Vagina (tissue), 2 donors: ENCODE measurements at places on chromosomes 4 and X.

DNA sequence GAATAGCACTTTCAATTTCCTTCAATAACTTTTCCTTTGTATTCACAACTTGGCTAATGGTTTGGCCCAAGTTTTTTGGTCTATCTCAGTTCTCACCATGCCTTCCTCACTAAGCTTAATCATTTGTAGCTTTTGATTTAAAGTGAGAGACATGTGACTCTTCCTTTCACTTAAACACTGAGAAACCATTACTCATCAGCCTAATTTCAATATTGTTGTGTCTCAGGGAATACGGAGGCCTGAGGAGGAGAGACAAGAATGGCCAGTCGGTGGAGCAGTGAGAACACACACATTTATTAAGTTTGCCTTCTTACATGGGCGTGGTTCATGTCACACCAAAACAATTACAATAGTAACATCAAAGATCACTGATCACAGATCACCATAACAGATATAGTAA, 56.7 kb downstream of the TSPAN5 start:
- no peak for DNase-seq

GRCh38 chrX:6941041-6941440, 206.5 kb upstream of the STS start:
- DNase-seq: no peak

- no peak for DNase-seq
These were observed 9.3 kb downstream of the NKX1-1 start for GRCh38 chr4:1396806-1397455.

- DNase-seq: no peak
These were observed 223.4 kb downstream of the BCOR start for GRCh38 chrX:39874202-39874816.

- DNase-seq: no peak
These were observed 98.7 kb upstream of the KIT start for GRCh38 chr4:54558889-54559677.

- no peak for DNase-seq
These were observed 119.8 kb downstream of the NEK1 start for GRCh38 chr4:169492436-169493163.

GRCh38 chrX:129316461-129316860, 206.8 kb downstream of the SMARCA1 start:
- no peak for DNase-seq

- DNase-seq: no peak
These were observed 578 bp downstream of the APOOL start for GRCh38 chrX:85004255-85004654.

DNA sequence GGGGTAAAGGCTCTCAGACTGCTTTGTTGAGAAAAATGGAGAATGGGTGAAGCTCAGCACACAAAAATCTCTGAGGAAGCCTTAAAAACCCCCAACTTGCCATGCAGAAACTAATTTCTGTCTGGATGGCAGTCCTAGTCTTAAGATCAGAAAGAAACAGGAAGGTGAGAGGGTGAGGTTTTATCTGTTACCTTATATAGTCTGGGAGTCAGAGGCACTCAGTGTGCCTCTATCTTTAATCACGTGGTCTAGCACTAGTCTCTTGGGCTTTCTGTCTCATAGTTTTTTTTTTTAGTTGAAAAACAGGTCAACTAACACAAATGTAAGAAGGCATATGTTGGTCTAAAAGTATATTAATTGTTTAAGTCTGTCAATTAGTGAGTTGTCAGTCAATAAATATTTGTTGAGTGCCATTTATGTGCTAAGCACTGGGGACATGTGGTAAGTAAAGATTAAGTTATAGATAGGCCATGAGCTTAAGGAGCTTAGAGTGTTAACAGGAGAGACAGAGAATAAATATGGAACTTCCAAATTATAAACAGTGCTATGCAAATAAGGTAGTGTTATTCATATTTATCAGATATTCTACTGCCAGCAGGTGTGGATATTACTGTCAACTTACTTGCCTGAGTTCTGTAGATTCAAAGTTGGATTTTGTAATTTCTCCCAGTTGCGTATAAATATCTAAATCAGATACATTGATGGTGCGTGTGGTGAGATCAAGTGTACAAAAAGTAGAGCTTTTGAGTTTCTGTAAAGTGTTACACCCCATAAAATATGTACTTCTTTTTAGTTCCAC, 7.0 kb downstream of the CYBB start:
- DNase-seq: no peak

- no peak for DNase-seq
These were observed 930.3 kb downstream of the STIM2 start for GRCh38 chr4:27790911-27791310.

GRCh38 chr4:88489100-88489761, 32.3 kb downstream of the HERC5 start:
- DNase-seq: no peak

GRCh38 chrX:154648931-154649330, 4.4 kb downstream of the CTAG2 start:
- DNase-seq: no peak

DNA sequence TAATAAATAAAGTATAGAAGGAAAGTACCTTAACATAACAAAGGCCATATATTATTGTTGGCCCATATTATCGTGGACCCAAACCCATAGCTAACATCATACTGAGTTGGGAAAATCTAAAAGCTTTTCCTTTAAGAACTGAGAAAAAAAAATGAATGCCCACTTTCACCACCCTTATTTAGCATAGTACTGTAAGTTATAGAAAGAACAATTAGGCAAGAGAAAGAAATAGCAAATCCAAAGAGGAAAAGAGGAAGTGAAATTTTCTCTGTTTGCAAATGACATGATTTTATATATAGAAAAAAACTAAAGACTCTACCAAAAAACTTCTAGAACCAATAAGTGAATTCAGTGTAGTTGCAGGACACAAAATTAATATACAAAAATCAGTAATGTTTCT, 1854.6 kb downstream of the PCDH7 start:
- no peak for DNase-seq

- no peak for DNase-seq
These were observed 20.4 kb downstream of the TENM3 start for GRCh38 chr4:182263562-182263961.

DNA sequence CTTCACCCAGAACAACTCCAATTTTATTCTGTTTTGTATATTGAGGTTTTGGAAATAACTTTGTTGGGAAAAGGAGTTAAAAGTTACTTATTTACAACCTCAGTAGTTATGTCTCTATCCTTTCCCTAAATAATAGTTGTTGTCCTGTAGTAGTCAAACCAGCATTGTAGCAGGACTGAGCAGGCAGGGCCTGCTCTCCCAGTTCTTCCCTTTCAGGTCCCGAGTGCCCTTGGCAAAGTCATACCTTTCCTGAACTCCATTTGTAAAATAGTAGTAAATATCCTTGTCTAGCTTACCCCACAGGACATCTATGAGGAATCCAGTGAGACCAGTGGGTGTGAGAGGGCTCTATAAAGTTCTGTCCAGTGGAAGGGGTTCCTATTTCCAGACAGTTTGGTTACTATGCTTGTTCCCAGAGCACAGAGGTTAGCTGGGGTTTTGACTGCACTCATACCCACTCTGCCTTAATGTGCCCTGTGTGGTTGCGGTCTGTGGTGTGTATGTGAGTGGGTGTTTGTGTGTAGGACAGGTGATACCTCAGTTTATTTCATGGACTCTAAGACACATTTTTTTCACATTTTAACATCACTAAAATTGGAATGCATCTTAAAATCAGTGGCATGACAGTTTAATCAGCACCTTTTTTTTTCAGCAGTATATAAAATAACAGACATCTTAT, 136.3 kb downstream of the AMMECR1 start:
- no peak for DNase-seq

DNA sequence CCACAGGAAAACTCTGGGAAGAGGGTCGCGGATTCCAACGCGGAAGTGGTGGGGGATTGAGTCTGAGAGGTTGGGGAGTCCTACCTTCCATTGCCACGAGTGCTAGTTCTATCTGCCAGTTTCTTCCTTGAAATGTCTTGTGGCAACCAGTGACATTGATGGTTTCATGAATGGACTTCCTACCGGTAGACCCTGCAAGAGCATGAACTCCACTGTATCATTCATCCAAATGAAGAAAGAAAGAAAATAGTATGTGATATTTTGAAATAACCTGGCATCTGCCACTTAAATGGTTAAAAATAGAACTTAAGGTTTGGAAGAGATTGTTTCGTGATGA, 1.1 kb upstream of the SLC10A7 start:
- DNase-seq: no peak

DNA sequence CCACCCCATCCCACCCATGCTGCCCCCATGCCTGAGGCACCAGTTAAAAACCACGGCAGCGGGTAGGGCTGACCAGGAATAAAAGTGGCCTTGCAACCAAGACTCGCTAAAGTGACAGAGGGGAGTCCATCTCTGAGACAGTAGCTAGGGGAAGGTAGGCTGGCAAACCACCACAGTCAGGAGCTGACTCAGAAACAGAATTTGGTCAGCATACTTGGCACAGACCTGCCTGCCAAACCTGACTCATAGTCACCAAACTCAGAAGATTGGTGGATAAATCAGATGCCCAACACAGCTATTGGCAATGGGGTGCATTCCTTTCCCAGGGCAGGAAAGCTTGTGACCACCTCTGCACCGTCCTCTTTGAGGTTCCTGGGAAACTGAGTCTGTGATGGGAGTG, 193.8 kb downstream of the BCOR start:
- no peak for DNase-seq

DNA sequence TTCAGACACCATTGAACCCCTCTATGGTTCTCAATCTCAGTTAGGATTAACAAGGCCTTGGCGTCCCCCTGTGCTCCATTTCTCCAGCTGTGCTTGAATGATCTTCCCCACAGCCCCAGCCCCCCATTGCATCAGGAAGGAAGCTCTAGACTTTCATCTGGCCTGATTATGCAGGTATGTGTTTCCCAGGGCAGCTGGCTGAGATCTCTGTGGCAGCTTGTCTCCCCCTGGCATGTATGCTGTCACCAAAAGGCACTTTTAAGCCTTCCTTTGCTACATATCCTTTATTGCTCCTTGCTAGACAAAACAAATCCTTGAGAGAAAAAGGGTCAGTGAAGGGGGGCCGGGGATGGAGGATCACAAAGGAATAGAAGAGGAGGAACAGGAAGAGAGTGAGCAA, 1056.0 kb upstream of the SLIT2 start:
- DNase-seq: no peak

GRCh38 chr4:153402366-153402765, 57.9 kb downstream of the MND1 start:
- no peak for DNase-seq

DNA sequence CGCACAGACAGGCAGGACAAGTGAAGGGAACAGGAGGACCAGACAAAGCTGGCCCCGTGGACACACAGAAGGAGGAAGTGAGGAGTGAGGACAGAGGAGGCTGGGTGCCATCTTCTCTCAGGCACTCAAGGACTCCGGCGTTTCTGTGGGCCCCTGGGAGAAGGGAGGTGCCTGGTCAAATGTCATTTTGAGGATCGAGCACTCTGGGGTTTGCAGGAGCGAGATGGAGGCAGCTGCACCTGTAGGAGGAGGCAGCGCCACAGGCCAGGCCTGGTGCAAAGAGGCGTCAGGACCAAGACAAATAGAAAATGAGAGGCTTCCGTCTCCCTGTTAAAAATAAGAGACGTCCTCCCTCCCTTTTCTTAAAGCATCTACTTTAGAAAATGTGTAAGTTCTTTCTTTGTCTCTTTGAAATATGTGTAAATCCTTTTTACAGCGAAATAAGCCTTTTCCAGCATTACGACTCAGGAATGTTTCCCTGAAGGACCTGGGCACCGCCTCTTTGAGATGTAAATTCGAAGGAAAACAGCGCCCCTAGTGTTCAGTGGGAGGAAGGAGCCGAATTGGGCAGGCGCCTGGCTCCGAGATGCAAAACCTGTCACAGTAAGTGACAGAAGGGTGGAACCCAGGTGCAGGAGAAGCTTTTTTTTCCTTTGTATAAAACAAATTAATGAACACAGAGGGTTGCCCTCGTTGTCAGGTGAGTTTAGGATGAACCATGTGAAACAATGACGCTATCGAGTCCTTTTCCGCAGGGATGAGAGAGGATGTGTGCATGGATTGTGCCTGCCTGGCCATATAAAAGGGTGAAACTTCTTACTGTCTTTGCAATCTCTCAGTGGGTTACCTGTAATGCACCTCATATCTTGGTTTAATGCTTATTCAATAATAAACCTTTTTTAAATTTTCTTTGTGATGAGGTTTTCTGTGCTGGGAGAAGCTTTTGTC, 1.4 kb upstream of the C4orf50 start:
- DNase-seq: no peak

- DNase-seq: no peak
These were observed 103.3 kb upstream of the SLC4A4 start for GRCh38 chr4:71235311-71236201.

DNA sequence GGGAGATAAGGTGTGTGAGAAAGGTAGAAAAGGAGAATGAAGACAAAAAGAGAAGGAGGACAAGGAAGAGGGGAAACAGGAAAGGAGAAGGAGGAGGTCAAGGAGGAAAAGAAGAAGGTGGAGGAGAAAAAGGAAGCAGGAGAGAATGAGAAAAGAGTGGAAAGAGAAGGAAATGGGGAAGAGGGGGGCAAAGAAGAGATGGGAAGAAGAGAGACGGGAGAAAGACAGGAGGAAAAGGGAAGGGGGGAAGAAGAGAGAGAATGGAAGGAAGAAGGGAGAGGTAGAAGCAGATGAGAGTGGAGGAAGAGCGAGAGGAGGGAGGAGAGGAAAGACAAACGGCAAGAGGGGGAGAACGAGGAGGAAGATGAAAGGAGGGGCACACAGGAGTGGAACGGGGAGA, 4.1 kb downstream of the GATA1 start:
- no peak for DNase-seq
